Stimulated activated CD4-positive, alpha-beta T cell treated with anti-CD3 and anti-CD28 coated beads, Interleukin-12 subunit alpha, Interleukin-12 subunit beta, amount 100 ng/mL, for 24 hours (primary cell): ENCODE measurements at places on chromosomes 7 and 10.

- no peak for DNase-seq
These were observed 54.8 kb upstream of the PLPP4 start for GRCh38 chr10:120402147-120402766.

DNA sequence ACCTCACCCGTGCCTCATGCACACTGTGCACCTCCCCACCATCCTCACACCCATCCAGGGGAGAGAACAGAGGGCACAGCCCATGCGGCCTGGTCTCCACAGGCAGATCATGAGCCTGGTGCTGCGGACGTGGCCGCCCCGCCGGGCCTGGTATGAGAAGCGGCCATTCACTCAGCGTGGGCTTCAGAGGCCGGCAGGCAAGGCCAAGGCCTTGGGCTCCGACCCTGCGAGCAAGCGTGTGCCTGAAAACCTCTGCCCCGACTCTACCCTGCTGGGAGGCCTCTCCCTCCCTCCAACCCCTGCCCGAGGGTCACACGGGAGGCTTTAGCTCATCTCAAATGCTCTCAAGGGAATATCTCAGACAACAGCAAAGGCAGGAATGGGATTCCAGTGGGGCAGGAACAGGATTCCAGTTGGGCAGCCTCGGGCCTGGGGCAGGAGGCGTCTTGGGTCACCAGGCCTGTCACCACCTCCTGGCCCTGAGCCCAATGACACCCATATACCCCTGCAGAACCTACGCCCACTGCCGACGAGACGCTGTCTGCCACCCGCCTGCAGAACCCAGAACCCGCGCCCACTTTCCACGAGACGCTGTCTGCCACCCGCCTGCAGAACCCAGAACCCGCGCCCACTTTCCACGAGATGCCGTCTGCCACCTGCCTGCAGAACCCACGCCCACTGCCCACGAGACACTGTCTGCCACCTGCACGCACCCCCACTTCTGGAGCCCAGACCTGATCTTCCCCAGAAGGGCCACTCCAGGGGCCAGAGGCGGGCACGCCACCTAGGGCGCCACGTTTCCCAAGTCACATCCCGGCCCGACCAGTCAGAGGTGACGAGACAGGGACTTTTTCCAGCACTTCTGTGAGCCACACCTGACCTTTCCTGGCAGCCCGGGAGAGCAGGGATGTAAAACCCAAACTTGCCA lies 38.9 kb downstream of the ADAP1 start:
- no peak for DNase-seq

DNA sequence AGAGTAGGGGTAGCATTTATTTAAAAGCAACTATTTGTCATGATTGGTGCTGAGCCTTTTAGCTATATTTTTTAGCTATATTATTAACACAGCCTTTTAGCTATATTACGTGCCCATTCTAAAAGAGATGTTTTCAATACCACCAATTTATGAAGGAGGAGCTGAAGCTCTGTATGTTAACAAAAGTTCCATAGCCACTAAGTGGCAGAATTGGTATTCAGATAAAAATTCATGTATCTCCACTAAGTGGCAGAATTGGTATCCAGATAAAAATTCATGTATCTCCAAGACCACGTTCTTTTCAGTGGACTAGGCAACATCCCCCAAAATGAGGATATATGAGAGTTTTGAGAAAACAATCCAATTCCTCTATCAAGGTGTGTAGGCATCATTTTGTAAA lies 268.6 kb downstream of the HGF start:
- DNase-seq = no peak

DNA sequence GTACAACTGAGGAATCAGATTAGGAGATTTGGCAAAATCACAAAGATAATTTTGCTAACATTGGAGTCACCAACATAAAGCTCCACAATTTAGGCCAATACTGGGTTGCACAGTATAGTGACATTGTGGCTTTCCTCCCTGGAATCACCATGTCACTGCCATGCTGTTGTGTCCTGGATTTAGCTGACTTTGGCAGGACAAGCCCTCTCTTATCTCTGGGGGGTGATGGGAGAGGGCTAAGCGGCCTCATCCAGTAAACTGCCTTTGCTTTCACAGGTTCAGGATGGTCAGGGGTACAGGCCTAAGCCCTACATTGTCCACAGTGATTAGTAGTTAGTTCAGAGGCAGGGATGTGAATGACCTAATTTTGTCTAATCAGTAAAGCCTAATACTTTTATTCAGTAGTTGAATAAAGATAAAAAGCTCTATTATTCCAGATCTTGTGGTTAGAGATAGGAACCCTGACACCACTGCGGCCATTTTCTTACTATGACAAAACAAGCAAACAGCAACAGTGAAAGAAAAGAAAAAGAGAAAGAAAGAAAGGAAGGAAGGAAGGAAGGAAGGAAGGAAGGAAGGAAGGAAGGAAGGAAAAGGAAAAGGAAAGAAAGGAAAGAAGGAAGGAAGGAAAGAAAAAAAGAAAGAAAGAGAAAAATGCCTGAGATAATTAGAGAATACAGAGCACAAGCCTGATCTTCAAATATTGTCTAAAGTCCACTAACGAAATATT lies 140.1 kb downstream of the ETV1 start:
- DNase-seq = no peak

DNA sequence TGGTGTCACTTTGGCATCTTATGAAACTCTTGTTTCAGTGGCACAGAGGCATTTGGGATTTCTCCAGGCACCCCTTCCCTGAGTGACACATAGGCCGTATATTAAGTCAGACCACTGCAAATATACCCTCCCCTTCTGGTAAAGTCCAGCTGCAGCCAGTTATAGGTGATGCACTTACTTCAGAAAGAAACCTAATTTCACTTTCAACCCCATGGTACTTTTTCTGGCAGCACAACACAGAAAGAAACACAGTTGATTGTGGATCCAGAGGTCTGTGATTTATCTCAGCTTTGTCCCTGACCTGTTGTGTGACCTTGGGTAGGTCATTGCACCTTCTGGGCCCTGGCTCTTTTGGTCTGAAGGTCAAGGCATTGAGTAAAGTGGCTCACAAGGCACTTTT lies 173.2 kb downstream of the BUB3 start:
- DNase-seq = no peak
